ENCODE measurements at places on chromosomes 12 and 14. TPM values are rescaled to one million over a fixed set of nuclear protein-coding genes. Genes with fewer than 3 reads are reported as not detected.

MYF6 gene
- 0.33 TPM for total RNA-seq

PPP4R4 gene
- 13.5 TPM for total RNA-seq

DNA sequence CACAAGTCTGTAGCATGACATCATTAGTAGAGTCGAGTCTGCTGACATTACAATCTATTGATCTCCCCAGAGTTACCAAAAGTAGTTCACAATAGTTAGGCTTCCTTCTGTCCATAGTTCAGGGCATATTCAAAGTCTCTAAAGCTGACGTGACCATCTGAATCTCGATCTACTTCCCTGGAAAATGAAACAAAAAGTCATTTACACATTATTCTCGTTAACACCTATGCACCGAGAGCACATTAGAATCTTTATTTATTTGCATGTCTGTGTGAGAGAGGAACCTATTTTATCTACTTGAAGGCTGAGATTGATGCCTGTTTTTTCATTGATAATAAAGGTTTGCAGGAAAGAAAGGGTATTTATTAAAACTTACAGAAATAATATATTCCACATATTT, 157.4 kb downstream of the EFCAB11 start:
- H3K4me1 ChIP-seq = no peaks in the 10 kb centered on the region
- H3K27ac ChIP-seq = no peak overlapping the region
- H3K36me3 ChIP-seq = peaks cover 2% of the 10 kb centered on the region
- no peaks in the 10 kb centered on the region for H3K27me3 ChIP-seq

GRCh38 chr12:110689281-110690126, 589 bp upstream of the HVCN1 start:
- no peaks in the 10 kb centered on the region for H3K36me3 ChIP-seq
- peaks cover 7% of the 10 kb centered on the region for H3K4me1 ChIP-seq
- peak overlapping the region; percentile 95 for H3K27ac ChIP-seq
- DNase-seq = peak; percentile 50
- H3K4me3 ChIP-seq = peak overlapping the region; percentile 85
- H3K27me3 ChIP-seq = peaks cover 28% of the 10 kb centered on the region

GRCh38 chr14:100802766-100803165, 23.2 kb upstream of the MEG3 start:
- no peak for DNase-seq
- H3K36me3 ChIP-seq = no peaks in the 10 kb centered on the region
- no peak overlapping the region for H3K4me3 ChIP-seq
- peaks cover 14% of the 10 kb centered on the region for H3K4me1 ChIP-seq

GPR137C gene
- total RNA-seq = 10.1 TPM

TMX1 gene
- 31.3 TPM for total RNA-seq

DNA sequence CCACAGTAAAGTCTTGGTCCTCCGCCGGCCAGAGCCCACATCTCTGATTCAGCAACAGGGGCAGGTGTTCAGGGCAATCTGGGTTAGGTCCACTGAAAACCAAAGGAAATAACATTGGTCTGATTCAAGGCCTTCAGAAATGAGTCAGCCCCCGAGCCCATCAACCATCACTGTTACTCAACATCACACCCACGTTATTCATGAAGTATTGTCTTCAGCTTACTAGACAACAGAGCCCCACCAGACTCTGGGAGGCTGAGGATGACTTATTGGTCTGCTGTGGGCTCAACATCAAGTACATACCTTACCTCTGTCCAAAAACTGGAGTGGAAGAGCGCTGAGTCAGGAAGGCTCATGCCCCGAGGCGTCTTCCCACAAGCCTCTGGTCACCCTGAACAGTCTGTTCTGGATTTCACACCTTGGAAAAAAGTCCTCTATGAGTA, 97.5 kb downstream of the ZFP36L1 start:
- peak overlapping the region; percentile 67 for H3K27ac ChIP-seq
- no peaks in the 10 kb centered on the region for H3K36me3 ChIP-seq
- no peak overlapping the region for H3K4me3 ChIP-seq
- DNase-seq = no peak

- H3K27ac ChIP-seq = no peak overlapping the region
- H3K27me3 ChIP-seq = no peaks in the 10 kb centered on the region
- H3K4me3 ChIP-seq = no peak overlapping the region
- peaks cover 3% of the 10 kb centered on the region for H3K36me3 ChIP-seq
These were observed 204.1 kb downstream of the CACNA1C start for GRCh38 chr12:2256915-2257314.

DNA sequence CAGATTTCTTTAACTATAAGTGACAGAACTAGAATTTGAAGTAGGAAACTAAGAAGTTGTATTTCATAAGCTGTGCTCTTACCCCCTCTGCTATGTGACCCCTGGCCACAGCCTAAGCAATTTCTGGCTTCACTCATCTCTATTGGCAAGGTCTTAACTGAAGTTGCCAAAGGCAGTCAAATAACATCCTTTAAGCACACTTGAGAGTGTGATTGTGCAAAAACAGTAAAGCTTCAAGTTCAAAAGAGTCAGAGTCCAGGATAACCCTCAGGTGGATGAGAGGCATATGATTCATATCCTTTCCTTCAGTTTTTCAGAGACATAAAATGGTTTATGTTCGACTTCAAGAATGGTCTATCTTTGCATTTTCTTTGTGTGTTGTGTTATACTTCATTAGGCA, 45.2 kb downstream of the GRIP1 start:
- DNase-seq = no peak
- no peak overlapping the region for H3K4me3 ChIP-seq
- H3K27ac ChIP-seq = peak overlapping the region; percentile 22
- no peaks in the 10 kb centered on the region for H3K27me3 ChIP-seq
- peaks cover 23% of the 10 kb centered on the region for H3K4me1 ChIP-seq
- H3K36me3 ChIP-seq = no peaks in the 10 kb centered on the region

GRCh38 chr12:69580074-69580473, 5.2 kb upstream of the CCT2 start:
- peaks cover 5% of the 10 kb centered on the region for H3K36me3 ChIP-seq
- no peaks in the 10 kb centered on the region for H3K4me1 ChIP-seq
- H3K4me3 ChIP-seq = no peak overlapping the region
- no peak for DNase-seq
- H3K27me3 ChIP-seq = no peaks in the 10 kb centered on the region
- peak overlapping the region; percentile 7 for H3K27ac ChIP-seq

DNA sequence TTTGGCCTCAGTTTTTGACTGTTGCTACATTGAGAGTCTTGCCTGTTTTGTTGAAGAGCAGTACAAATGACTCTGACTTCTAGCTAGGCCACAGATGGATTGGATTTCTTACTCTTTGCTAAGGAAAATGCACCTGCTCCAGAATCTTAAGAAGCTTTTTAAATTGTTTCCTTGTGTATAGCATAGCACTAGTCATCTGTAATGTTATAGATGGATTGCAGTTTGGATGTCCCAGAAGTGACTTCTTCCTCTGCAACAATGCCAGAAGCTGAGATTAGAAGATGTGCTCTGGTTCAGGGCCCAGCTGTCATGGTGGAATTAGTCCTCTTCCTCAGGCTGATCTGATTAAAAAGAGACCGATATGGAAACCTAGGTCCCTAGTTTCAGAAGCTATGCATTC, 67.9 kb downstream of the DAAM1 start:
- DNase-seq = no peak
- H3K27ac ChIP-seq = no peak overlapping the region

DNA sequence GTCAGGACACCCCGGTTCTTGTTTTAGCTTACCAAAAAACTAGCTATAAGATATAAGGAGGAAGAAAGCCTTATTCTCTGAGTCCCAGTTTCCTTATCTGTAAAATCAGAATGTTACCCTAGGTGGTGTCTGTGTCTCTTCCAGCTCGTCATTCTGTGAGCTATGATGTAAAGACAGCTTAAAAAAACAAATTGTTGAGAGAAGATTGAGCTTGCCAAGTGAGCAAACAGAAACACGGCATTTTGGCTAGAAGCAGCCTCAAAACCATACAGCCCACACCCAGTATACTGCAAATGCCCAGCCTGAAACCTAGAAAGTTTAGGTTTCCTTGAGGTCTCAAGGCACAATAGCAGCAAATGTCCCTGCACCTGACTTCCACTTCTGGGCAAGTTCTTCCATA, 151.4 kb downstream of the SSPN start:
- peaks cover 4% of the 10 kb centered on the region for H3K4me1 ChIP-seq
- no peak for DNase-seq
- H3K27ac ChIP-seq = no peak overlapping the region
- H3K4me3 ChIP-seq = no peak overlapping the region
- no peaks in the 10 kb centered on the region for H3K36me3 ChIP-seq

TAS2R46 gene
- total RNA-seq = 2.6 TPM

GRCh38 chr12:89787763-89788162, 79.1 kb upstream of the ATP2B1 start:
- H3K27ac ChIP-seq = no peak overlapping the region
- H3K36me3 ChIP-seq = peaks cover 4% of the 10 kb centered on the region
- H3K27me3 ChIP-seq = no peaks in the 10 kb centered on the region
- no peaks in the 10 kb centered on the region for H3K4me1 ChIP-seq

- no peaks in the 10 kb centered on the region for H3K27me3 ChIP-seq
- peaks cover 6% of the 10 kb centered on the region for H3K4me1 ChIP-seq
- DNase-seq = no peak
- H3K4me3 ChIP-seq = no peak overlapping the region
- no peak overlapping the region for H3K27ac ChIP-seq
These were observed 3.7 kb upstream of the TMPRSS12 start for GRCh38 chr12:50839042-50839441.

- no peak overlapping the region for H3K4me3 ChIP-seq
- H3K4me1 ChIP-seq = peaks cover 3% of the 10 kb centered on the region
- no peak overlapping the region for H3K27ac ChIP-seq
These were observed 5.5 kb upstream of the HCFC2 start for GRCh38 chr12:104058802-104059201.

DNA sequence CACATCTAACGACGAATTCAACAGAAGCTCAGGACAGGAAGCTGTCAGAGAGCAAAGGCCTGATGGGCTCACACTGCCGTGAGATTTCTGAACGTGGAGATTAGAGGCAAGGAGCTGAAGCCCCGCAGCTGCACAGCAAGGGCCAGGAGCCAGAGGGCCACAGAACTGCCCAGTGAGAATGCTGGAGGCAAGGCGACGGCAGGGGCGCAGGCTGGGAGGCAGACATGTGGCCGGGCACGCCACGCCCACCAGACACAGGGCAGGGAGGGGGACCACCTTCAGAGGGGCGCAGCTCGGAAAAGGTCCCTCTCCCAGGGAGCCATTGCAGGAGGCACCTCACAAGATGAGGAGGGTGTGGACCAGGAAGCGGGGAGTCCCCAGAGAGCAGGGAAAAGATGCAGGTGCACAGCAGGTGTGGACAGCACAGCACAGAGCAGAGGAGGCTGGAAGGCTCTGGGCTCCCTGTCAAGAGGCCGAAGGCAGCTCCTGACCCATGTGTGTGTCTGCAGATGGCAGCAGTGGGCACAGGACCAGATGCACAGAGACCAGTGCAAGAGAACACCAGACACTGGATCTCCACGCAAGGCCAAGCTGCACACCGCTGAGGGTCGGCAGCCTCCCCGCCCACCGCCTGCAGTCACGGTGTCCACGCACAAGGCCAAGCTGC, 23.0 kb downstream of the BTBD6 start:
- no peaks in the 10 kb centered on the region for H3K27me3 ChIP-seq
- no peak overlapping the region for H3K27ac ChIP-seq
- no peak for DNase-seq
- no peak overlapping the region for H3K4me3 ChIP-seq
- H3K4me1 ChIP-seq = peaks cover 16% of the 10 kb centered on the region
- peaks cover 4% of the 10 kb centered on the region for H3K36me3 ChIP-seq

DNA sequence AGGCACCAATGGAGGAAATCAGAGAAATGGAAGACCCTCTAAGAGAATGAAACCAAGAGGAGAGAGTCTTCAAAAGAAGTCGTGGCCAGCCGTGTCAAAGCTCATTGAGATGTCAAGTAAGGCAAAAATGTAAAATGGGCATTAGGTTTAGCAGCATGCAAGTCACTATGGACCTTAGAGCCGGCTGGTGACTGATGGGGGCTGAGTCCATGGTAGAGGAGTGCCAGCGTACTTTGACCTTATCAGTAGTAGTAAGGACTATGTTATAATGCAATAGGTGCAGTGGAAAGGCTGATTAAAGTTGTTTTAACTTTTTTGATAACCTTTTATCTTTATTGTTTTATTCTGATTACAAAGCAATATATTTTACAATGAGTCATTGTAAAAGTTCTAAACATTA, 66.5 kb downstream of the ANO6 start:
- no peak overlapping the region for H3K4me3 ChIP-seq
- H3K4me1 ChIP-seq = peaks cover 29% of the 10 kb centered on the region

- no peak within 1 kb of the TSS for H3K27ac ChIP-seq
- H3K4me3 ChIP-seq = peak within 1 kb of the TSS; percentile 70
- H3K27me3 ChIP-seq = peaks cover 23% of the 10 kb centered on the region
- H3K4me1 ChIP-seq = no peaks in the 10 kb centered on the region
- DNase-seq = peak; percentile 54
These were observed at the start of gene C14orf39 for GRCh38 chr14:60485598-60486251. Gene C14orf39, minus strand, starts transcription at chr14:60486063. Its CDS starts 985 bp downstream, at chr14:60485078.

DNA sequence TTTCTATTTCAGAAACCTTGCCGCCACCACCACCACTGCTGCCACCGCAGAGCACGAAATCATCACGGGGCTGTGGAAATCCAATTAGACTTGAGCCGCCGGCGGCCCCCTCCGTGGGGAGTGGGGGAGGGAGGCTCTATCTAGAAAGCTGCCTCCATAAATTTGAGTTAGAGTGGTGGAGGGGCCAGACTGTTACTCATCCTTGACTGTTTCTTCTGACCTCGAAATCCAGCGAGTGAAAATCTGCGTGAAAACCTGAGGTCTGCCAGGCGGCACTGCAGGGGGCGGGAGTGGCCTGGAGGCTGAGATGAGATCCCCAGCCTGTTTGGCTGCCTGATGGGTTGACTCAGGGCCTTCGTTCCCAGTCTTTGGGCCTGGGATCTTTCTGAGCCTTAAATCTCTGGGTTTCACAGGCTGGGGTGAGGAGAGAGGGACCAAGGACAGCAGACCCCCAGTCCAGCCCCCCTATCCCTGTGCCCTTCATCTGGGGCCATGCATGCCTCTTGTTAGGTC, 29.9 kb downstream of the TSPAN9 start:
- H3K27ac ChIP-seq = no peak overlapping the region
- peaks cover 15% of the 10 kb centered on the region for H3K4me1 ChIP-seq
- no peak for DNase-seq
- H3K4me3 ChIP-seq = no peak overlapping the region

PRMT5 gene
- 104 TPM for total RNA-seq

B3GNT4 gene
- total RNA-seq = 0.91 TPM

DNA sequence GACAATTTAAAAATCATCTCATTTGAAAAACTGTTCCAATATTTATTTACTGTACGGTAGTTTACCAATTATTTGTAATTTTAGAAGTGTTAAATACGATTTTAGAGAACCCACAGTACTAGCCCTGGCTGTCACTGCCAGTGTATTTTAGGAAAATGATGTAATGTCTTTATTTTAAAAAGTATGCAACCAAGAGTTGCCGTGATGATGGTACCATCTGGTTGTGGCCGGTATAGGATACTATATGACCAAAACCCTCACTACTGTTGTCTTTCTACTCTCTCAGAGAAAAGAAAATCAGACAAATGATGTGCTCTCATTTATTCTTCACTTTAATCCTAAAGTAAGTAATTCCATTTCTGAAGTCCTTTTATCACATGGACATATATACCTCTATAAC, 395.0 kb downstream of the FOXG1 start:
- DNase-seq = no peak
- no peaks in the 10 kb centered on the region for H3K4me1 ChIP-seq

- no peak overlapping the region for H3K27ac ChIP-seq
- no peak overlapping the region for H3K4me3 ChIP-seq
- no peak for DNase-seq
These were observed 240.2 kb upstream of the CLEC14A start for GRCh38 chr14:38496092-38496491.

SRP54 gene
- total RNA-seq = 61.1 TPM

All from progenitor cell of endocrine pancreas (in vitro differentiated cells).